Right ventricle myocardium inferior (tissue), 1 donor: ENCODE measurements at places on chromosomes 7 and 10.

- no peak for DNase-seq
Measured at GRCh38 chr10:114674346-114674745, 16.3 kb upstream of the ABLIM1 start.

DNA sequence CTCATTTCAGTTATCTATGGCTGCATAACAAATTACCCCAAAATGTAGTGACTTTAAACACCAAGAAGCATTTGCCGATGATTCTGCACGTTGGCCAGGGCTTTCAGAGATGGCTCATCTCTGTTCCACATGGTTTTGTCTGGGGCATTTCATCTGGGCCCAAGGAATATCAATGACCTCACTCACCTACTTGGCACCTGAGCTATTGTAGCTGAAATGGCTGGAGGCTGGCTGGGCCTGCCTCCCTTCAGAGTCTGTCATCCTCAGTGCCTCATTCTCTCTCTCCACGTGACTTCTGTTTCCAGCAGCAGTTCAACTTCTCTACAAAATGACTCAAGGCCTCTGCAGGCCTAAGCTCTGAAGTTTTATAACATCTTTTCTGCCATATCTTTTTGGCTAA is 119.4 kb upstream of the PRR15 start:
- no peak for DNase-seq

GRCh38 chr7:93987297-93987696 is 16.9 kb downstream of the BET1 start:
- no peak for DNase-seq

DNA sequence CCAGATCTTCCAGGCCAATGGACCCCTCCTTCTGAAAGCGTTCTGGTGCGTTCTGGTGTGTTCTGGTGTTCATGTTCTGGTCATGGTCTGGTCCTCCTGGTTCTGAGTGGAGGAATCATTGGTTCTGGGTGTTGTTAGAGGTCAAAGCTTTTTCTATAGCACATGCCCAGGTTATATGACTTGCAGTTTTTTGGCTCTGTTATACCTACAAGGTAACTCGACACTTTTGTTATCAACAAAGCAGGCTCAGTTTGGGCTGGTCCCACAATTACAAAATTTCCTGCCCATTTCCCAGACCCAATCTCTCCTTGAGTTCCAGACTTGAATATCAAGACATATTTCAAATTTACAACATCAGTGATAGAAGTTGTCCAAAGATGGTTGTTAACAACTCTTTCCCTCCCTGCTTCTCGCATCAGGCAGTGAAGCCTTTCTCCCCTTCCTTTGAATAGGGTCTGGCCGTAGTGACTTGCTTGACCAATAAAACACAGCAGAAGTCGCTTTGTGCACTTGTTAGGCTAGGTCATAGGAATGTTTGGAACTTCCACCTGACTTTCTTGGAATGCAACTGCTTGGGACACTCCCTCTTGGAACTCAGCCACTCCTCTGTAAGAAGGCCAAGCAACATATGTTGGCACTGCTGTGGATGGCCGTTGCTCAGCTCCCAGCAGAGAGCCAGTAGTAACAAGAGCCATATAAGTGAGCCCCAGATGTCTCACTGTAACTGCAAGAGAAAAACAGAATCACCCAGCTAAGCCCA is 83.1 kb upstream of the STEAP1B start:
- no peak for DNase-seq

DNA sequence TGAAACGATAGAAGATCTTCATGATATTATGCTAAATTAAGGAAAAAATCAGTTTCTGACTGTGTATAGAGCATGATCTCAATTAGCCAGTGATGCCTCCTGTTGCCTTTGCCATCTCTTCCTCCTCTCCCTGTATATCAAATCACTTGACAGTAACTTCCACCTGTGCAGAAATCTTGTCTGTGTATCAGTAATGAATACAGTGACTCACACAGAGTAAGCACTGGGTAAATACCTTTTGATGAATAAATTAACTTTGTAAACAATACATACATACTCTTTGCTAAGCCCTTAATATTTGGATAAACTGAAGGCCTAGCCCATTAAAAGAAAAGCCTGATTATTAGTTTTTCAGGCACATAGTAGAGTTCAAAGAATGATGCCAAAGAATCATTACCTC is 610.6 kb upstream of the NRP1 start:
- DNase-seq: no peak

DNA sequence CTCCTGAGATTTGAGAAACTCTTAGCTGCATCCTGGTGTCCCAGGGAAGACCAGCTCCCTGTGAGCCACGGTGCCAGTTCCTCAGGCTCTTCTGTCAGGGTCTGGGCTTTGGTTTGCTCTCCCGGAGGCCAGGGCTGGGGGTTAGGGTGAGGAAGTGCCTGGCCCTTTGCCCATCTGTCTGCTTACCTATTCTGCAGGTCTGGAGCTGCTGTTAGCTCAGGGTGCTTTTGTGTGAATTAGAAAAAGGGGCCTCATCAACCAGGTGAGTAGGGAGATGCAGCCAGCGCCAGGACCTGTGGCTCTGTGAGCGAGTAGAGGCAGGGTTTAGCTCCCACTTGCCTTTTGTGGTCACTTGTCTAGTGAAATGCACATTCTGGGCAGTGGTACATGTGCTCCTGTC is 109.4 kb downstream of the DOCK1 start:
- DNase-seq: no peak

- DNase-seq: no peak
Measured at GRCh38 chr7:105828141-105828540, 48.3 kb downstream of the ATXN7L1 start.

- DNase-seq: no peak
Measured at GRCh38 chr10:70191972-70192305, 21.6 kb upstream of the SAR1A start.

- no peak for DNase-seq
Measured at GRCh38 chr7:122468945-122469344, 164.4 kb upstream of the FEZF1 start.

DNA sequence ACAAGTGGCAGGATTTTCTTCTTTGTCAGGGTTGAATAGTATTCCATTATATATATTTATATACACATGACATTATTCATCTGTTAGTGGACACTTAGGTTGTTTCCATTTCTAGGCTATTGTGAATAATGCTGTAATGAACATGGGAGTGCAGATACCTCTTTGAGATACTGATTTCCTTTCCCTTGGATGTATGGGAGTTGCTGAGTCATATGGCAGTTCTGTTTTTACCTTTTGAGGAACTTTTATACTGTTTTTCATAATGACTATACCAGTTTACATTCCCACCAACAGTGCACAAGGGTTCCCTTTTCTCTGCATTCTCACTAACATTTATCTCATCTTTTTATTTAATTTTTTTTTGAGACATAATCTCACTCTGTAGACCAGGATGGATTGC is 1.8 kb upstream of the CLCN1 start:
- no peak for DNase-seq

GRCh38 chr10:9900751-9901150 is 1116.9 kb upstream of the CELF2 start:
- DNase-seq: no peak

DNA sequence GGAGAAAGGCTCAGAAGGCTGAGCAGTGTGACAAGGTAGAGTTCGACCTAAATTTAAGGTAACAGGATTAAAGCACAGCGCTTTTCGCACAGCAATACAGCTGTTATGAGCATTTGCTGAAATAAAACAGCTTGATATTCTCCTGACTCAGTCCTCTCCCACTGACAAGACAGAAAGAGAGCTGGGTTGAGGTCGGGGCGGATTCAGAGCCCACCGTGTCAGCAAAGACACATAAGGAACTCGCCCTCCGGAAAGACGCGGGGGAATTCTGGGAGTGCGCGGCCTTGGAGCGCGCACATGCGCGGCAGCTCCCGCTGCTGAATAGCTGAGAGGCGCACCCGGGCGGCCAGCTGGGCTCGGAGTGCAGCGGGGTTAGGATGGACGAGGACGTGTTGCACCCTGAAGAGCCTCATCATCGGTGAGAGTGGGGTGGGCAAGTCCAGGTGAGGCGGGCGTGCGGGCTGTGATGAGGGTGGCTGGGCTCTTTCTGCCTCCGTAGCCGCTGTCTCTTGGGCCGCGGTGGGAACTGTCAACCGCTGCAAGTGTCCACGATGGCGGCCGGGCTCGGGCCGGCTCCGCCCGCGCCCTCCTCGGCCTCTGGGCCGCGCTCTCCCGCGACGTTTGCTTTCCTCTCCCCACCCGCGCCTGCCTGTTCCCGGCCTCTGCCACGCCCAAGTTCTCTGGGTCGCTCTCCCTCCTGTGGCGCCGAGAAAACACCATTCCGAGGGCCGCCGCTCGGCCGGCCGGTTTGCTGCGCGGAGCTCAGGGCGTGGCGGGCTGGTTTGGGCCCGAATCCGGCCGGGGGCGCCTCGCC is 120.6 kb downstream of the LYZL1 start:
- peak; percentile 90 for DNase-seq

DNA sequence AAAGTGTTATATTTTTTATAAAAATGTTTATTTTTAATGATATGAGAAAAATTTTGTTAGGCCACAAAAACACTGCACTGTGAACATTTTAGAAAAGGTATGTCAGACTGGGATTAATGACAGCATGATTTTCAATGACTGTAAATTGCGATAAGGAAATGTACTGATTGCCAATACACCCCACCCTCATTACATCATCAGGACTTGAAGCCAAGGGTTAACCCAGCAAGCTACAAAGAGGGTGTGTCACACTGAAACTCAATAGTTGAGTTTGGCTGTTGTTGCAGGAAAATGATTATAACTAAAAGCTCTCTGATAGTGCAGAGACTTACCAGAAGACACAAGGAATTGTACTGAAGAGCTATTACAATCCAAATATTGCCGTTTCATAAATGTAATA is 64.8 kb upstream of the CAPZA2 start:
- no peak for DNase-seq

- DNase-seq: peak; percentile 68
Measured at GRCh38 chr7:73703757-73704639, 15.5 kb downstream of the STX1A start.

DNA sequence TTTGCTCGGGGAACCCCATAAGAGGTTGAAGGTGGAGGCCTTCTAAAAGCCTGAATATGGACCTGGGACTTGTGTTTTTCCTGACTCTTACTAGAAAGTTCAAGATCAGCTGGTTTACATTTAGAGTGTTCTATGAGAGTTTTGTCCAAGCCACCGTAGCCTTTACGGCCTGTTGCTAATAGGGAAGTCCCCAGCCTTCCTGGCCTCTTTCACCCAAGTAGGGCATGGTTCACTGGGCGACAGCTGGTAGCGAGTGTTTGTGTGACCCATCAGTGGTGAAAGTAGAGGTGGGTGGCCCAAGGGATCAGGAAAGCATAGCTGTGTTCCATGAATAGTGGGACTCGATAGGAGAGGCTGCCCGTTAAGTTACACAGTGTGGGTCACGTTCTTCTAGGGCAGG is 60.1 kb downstream of the RABGEF1 start:
- no peak for DNase-seq

GRCh38 chr7:32018845-32019578 is 51.2 kb downstream of the PDE1C start:
- no peak for DNase-seq

GRCh38 chr10:114634609-114634979 is 23.5 kb downstream of the ABLIM1 start:
- DNase-seq: no peak

- DNase-seq: no peak
Measured at GRCh38 chr7:157897681-157898080, 560.9 kb downstream of the DNAJB6 start.

GRCh38 chr7:5445981-5446594 is 22.5 kb upstream of the TNRC18 start:
- DNase-seq: peak; percentile 65

GRCh38 chr10:122347170-122347841 is 27.2 kb upstream of the PLEKHA1 start:
- no peak for DNase-seq

GRCh38 chr10:38102880-38103279 is 8.7 kb downstream of the ZNF37A start:
- DNase-seq: no peak

DNA sequence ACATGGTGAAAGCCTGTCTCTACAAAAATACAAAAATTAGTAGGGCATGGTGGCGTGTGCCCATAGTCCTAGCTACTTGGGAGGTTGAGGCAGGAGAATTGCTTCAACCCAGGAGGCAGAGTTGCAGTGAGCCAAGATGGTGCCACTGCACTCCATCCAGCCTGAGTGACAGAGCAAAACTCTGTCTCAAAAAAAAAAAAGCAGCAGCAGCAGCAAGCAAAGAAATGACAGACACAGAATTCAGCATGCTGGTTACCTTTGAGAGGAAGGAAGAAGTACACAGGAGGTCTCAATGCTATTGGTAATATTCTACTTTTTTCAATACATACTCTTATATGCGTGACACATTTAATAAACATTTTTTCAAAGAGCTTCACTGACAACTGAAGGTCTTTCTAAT is 81.3 kb downstream of the ZFAND4 start:
- DNase-seq: no peak

GRCh38 chr10:323651-324293 is 188.5 kb downstream of the ZMYND11 start:
- DNase-seq: peak; percentile 89

DNA sequence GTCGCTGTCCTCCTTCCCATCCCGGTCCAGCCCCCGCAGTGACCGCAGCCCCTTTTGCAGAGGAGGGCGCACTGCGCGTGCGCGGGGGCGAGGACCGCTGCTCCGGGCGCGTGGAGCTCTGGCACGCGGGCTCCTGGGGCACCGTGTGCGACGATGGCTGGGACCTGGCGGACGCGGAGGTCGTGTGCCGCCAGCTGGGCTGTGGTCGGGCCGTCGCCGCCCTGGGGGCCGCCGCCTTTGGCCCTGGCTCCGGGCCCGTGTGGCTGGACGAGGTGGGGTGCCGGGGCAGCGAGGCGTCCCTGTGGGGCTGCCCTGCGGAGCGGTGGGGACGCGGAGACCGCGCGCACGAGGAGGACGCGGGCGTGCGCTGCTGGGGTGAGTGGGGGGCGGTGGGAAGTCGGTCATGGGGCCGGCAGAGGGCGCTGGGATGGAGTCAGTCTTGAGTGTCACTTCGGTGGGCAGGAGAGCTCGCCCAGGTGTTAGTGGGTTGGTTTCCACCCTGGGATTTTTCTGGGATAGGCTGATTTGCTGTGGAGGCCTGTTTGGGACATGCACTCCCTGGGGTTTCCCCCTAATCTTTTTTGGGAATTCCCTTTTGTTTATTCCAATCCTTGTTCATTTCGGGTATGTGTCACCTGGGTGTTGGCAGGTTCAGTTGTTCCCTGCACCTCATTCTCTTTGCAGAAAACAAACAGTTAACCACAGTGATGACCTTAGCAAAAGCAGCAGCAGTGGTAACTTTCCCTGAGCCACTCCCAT is 11.6 kb downstream of the SCART1 start:
- DNase-seq: no peak

DNA sequence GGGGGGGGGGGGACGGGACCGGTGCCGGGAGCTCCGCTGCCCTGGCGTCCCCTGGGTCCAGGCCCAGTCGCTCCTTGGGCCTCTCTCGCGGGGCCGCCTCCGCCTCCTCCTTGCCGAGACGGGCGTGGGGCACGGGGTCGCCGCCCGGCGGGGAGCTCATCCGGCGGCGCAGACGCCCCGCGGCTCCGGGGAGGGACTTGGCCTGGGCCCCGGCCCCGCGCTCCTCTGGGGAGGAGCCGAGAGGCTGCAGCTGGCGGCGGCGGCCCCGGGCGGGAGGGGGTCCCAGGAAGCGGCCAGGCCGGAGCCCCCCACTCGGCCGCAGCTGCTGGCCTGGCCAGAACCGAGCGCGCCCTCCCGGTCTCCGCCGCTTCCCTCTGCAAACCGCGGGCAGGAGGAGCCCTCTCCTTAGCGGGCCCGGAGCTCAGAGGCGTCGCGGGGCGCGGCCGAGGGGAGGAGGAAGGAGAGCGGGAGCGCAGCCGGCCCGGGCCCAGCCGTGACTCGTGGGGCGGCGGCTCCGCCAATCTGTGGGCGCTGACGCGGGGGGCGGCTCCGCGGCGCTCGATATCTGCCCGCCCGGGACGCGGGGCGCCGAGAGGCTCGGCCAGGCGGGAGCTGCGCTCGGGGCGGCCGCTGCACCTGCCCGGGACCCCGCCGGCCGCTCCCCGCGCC is at the start of gene FAM20C:
FAM20C (plus strand) TSS at position 591 of the 669 bp plus-strand sequence. CDS start 629 bp downstream, outside the sequence.
- peak; percentile 94 for DNase-seq

- DNase-seq: no peak
Measured at GRCh38 chr7:17307000-17307399, 8.5 kb downstream of the AHR start.
